Hypothalamus (tissue), 51 donors: ENCODE measurements at places on chromosomes 3 and 15.
A peak's percentile ranks its signal among the peaks of the same experiment; 100 is the strongest.

DNA sequence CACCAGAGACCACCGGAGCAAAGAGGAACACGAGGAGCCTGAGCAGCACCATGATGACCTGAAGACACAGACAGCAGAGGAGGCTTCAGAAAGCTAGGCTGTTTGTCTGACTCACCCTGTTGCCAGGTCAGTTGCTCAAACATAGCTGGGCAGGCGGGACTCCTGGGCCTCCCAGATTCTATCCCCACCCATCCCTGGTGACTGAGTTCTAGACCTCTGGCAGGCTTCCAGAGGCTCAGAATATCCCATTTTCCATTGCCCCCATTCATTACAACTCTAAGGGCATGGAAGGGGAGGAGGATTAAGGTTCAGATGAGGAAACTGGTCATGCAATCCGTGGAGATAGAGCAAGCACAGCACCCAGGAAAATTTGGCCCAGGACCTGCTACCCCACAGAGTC lies at the start of gene CDHR4:
CDHR4 (minus strand) TSS at position 113 of the 400 bp plus-strand sequence; CDS start at position 52, 61 bp downstream.
- no peak for DNase-seq

- peak; percentile 58 for DNase-seq
Measured at GRCh38 chr3:124780761-124781475, 50.7 kb downstream of the UMPS start.

DNA sequence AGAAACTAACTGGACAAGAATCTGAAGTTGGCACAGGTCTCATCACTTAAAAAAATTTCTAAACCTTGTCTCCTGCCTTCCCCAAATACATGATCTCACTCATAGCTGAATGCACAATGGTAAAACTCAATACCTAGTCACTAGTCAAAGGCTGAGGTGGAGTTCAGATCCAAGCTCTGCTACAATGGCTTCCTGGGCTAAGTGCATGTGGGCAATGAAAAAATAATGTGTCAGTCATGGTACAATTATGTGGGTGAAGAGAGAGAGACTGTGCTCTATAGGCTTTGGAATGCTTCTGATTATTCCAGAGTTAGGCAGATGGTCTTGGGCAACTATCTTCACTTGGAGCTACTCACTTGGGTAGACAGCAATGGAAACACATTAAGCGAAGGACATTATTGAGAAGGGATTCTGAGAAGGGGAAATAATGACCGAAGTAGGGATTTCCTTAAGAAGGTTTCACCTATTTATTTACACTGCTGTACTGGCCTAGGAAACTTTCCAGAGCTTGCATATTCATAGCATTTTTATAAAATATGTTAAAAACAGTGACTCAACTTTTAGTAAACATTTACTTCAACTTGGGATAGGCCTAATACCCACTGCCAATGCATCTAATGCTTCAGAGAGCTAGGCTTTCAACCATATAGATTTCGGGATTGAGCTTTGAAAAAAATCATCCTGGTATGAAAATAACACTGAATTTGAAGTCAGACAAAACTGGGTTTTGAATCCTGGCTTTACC lies 58.7 kb upstream of the PLXND1 start:
- DNase-seq, result no peak

GRCh38 chr3:10206166-10206511 lies 41.4 kb downstream of the IRAK2 start:
- DNase-seq, result no peak

DNA sequence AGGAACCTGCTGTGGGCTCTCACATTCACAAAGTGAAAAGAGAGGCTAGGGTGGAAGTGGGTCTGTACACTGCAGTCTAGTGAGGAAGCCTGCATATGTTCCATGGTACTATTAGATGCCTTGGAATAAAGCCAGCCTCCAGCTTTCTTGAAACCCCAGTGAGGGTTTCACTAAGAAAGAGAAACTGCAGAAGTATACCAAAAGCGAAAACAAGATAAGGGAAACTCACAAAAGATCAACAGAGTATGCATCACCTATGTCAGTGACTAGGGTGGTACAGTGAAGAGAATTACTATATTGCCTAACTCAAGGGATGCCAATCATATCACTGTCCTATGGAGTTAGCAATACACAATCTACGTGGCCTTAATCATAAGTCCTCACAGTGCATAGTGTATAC lies 212.5 kb upstream of the GADL1 start:
- no peak for DNase-seq

GRCh38 chr15:85826756-85827515 lies 32.2 kb upstream of the KLHL25 start:
- no peak for DNase-seq

DNA sequence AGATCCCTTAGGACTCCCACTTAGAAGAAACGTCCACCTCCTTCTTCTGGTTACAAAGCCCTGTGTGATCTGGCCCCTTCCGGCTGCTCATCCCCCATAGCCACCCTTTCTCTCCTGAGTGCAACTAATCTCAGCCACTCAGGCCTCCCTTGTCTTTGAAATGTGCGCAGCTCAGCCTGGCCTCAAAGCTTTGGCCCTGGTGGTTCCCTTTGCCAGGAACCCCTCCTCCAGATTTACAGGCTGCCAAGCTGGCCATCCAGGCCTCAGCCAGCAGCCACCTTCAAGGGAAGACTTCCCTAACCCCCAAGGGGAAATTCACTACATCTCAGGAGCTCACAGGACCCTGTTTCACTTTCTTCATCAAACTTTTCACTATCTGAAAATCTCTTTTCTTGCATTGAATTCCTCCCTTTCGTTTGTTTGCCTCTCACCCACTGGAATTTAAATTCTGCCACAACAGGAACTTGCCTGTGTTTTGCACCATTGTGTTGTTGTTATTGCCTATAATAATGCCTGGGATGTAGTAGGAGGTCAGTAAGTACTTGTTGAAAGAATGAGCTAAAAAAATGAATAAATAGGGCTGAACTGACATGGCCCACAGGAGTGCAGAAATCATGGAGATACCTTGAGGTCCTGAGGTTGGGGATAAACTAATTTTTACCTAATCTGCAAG lies 109.5 kb upstream of the PFN2 start:
- DNase-seq, result no peak

- no peak for DNase-seq
Measured at GRCh38 chr3:12015627-12016026, 11.4 kb downstream of the SYN2 start.

GRCh38 chr3:97896547-97896946 lies 74.7 kb downstream of the CRYBG3 start:
- DNase-seq, result no peak

GRCh38 chr3:131277836-131278497 lies 103.6 kb upstream of the NUDT16 start:
- no peak for DNase-seq

GRCh38 chr3:181886676-181887075 lies 175.0 kb downstream of the SOX2 start:
- no peak for DNase-seq

DNA sequence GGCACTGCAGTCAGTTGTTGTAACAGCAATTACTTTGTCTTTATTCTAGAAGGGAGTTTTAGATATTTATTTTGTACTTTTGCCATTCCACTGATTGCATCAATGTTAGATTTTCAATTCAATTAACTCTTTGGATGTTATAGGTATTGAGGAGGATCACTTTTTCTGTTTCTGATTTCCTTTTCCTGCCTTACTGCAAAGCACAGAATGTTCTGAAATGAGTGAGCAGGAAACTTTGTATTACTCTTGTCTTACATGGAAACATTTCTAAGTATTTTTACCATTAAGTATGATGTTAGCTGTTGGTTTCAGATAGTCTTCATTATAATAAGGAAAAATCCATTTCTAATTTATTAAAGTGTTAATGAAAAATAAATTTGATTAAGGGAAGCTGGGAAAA lies 80.5 kb downstream of the OSBPL10 start:
- DNase-seq, result no peak

- DNase-seq, result no peak
Measured at GRCh38 chr15:60087561-60087960, 83.5 kb downstream of the FOXB1 start.

- no peak for DNase-seq
Measured at GRCh38 chr3:41417574-41417973, 218.3 kb downstream of the CTNNB1 start.

GRCh38 chr15:80579611-80580010 lies 115.5 kb upstream of the ABHD17C start:
- DNase-seq, result no peak

GRCh38 chr3:188671971-188672370 lies 499.8 kb upstream of the TPRG1 start:
- no peak for DNase-seq

DNA sequence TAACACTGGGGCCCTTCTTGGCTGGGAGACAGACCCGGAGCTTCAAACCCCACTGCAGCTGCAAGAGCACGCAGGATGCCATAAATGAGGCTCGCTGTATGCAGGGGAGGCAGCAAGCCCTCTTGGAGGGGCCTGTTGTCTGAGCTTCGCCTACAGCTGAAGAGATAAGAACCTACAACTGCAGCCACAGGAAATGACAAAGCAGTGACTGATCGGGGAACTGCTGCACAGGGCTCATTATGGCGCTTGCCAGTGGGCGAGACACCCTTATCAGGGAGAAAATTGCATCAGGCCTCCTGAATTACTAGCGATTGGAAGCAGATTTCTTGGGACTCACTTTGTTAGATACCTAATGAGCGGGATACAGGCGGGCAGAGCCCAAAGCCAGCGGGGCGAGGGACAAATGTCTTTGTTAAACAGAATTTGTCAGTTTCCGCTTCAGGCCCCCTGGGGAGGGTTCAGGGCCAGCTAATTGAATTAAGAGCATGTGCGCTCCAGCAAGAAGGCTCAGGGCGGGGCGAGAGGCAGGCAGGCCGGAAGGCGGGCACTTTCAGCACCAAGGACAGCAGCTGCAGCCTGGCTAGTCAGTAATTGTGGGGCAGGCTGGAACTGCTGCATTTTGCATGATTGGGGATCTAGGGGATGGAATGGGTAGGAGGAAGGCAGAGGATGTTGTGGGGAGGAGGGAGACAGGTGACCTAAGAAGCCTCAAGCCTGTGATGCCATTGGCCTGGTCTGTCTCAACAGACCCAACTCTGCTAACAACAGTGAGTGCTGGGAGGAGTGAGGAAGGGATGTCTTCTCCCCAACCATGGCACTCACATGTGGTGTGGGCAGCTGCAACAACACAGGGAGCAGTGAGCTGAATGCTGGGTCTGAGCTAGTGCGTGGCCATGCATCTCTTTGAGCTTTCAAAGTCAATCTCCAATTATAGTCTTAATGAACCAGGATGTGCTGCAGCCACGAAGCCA lies 55.3 kb downstream of the CCDC33 start:
- DNase-seq, result peak; percentile 18
